ENCODE measurements at places on chromosomes 2 and 18.

- no peak for DNase-seq
Measured at GRCh38 chr18:49241852-49242251, 218.6 kb downstream of the DYM start.

DNA sequence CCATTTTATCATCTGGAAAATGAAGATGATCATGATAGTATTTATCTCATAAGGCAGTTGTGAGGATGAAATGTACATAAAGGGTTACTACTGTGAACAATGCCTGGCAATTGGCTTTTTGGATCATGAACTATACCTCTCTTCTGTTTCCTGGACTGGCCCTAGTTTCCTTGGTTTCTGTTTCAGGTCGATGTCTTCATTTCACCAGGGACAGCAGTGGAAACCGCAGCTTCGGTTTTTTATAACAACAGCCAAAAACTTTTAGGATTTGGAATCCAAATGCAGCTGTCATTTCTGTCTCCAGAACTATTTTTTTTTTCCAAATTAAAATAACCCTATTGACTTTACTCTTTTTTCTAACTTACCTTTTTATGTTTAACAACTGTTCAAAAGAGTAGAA lies 425.1 kb downstream of the RND3 start:
- DNase-seq, result no peak

GRCh38 chr2:109242654-109243331 lies 113.8 kb downstream of the SH3RF3 start:
- no peak for DNase-seq

DNA sequence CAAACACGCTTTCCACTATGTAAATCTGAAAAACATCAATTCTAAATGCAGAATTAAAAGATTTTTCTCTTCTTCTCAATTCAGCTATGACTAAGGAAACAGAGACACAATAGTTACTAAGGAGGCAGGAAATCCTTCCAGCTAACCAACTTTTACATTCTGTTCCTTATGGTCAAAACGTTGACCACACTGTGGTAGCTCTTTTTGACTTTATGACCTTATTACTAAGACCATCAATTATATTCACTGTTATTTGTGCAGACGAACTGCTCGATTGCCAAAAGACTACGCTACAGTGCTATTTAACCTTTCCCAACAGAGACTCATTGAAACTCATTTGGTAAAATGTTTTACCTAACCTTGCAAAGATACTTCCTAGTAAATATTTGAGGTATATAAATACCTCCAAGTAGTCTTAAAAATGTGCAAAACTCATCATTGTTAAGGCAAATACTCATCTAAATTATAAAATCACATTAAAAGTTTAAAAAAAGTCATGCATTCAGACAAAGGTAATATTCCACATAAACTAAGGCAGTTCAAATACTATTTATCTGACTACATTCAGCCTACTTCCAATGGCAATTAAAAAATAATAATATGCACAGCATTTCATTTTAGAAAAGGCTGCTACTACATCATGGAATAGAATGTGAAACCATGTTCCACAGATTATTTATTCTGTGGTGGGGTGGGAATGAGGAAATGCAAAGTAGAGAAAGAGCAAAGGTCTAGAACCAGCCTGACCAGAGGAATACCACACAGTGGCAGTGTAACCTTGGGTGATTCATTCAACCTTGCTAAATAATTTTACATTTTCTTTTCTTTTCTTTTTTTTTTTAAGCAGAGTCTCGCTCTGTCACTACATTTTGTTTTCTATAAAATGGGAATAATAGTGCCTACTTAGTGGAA lies 139.9 kb downstream of the THADA start:
- no peak for DNase-seq

- no peak for DNase-seq
Measured at GRCh38 chr2:11292464-11293255, 51.8 kb downstream of the ROCK2 start.

DNA sequence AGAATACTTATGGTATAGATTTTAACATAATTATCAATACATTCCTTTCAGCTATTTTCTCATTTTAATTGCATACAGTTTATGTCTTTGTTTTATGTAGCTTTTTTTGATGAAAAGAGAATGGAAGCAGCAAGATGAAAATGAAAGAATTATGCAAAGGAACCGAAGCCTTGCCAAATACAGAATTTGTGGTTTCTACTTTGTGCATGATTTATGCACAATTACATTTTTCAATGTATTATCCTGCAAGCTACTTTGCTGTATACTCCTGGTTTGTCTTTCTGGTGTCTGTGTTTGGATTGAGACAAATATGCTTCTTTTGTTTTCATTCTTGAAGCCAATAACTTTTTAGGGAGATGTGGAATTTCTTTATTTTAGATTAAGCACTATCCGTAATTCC lies 1642.6 kb upstream of the CELF4 start:
- DNase-seq, result no peak

- DNase-seq, result no peak
Measured at GRCh38 chr2:48482769-48483168, 47.2 kb upstream of the STON1 start.

DNA sequence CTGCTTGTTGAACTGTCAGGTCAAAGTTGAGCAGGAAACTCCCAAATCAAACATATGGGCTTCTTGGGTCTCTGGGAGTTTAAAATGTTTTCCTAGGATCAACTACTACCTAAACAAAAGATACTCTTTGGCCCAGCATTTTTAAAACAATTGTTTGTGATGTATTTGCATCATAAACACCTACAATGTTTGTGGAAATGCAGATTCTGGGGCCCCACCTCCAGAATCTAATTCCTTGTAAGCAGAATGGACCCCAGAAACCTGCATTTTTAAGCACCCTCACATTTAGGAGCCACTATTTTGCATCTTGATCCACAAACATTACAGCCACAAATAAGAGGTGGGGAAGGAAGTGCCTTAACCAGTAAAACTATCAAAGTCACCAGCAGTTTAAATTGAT lies 104.1 kb downstream of the TMEM131 start:
- DNase-seq, result no peak

DNA sequence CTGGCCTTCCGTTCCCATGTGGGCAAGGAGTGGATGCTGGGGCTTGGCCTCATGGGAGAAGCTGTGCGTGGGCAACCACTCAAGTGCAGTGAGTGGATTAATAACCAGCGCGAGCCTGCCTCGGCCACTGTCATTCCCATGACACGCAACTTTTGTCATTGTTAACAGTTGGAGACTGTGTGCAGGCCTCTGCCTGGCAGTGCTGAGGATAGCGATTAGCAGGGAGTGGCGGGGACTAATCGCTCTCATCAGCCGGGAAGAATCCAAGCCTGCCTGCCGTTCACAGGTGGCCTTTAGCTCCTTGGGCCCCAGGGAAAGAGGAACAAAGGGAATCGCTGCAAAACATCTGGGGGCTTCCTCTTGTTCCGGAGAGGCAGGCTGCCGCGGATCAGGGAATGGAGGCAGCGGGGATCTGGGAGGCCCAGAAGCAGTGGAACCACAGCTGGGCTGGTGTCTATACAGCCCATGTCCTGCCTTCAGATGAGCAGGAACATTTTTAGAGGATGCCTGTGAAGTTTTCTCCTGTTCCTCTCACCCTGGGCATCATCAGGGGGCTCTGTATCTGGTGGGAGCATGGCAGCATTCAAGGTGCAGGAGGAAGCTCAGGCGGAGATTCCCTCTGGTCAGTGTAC lies 53.8 kb downstream of the CTIF start:
- no peak for DNase-seq

GRCh38 chr2:130342020-130342532 lies 621 bp upstream of the IMP4 start:
- DNase-seq, result peak; percentile 85

GRCh38 chr18:23634692-23635091 lies 28.0 kb downstream of the ANKRD29 start:
- no peak for DNase-seq

DNA sequence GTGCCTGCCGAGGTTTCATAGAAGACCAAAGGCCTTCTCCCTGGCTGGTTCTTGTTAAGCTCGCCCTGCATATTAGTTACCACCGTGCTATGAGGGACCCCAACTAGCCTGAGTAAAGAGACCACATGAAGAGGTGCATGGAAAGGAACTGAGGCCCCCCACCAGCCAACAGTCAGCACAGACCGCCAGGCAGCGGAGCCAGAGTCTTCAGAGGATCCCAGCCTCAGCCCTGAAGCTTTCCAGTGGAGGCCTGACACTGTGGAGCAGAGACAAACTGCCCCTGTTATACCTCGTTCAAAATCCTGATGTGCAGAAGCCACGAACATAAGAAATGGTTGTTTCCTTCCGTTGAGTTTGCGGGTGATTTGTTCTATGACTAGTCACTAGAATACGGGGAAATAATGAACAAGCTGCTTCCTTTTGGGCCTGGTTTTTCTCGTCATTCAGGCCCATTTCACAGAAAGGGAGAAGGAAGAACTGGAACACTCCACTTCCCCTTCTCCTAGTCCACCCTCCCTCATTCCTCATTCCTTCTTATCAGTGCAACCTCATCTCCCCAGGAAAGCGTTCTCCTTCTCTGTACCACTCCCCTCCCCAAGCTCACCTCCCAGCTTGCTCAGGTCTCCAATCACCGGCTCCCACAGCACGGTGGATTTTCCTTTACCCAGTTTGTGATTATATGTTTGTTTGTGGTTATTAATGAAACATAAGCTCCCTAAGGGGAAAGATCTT lies 3.0 kb upstream of the GLI2 start:
- no peak for DNase-seq

DNA sequence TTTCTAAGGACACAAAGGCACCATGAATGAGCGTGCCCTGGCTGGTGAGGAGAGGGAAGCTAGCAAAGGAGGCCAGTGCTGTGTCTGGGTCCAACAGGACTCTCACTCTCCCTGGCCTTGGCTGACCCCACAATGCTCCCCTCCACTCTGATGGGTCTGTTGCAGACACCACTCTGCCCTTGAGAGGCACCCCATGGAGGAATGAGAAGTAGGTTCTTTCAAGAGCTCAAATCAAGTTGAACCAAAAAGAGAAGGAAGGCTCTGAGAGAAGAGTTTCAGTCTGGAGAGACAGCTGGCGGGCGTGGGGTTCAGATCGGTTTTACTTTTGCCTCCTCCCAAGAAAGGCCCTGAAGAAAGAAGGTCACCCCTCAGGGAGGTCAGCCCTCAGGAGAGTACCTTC lies 18.4 kb downstream of the TMEM247 start:
- no peak for DNase-seq

- DNase-seq, result no peak
Measured at GRCh38 chr2:227377467-227378351, 1.4 kb downstream of the TM4SF20 start.

GRCh38 chr2:112000399-112001135 lies 54.5 kb upstream of the TMEM87B start:
- no peak for DNase-seq

GRCh38 chr18:49044898-49045297 lies 94.1 kb upstream of the SMAD7 start:
- DNase-seq, result no peak

DNA sequence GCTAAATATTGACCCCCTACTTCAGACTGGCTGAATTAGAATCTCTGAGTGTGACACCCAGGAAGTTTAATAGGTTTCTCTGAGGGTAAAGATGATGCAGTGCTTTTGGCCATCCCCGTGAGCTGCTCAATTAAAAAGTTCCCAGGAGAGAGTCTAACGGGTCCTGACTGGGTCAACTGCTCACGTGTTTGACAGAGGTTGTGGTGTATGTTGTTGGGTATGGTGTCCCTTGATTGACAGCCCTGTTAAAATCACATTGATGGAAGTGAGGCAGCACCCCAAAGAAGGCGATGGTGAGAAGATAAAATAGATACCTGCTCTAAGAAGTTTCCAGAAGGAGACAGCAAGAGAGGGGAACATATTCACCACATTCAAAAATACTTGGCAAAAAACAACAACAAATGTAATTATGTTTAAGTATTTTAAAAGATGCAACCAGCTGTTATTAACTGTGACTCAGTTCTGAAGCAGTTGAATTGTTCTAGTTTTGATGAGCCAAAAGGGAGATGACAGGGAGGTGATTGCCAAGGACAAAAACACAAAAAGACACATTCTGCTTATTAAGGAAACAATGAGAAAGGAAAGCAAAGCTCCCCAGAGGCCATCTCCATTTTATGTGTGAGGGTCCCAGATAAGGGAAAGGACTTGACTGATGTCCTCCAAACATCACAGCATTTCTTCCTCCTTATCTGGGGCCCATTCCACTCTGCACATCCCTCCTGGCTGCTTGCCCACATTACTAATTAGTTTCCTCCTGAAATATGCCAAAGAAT lies 11.5 kb upstream of the GMCL1 start:
- DNase-seq, result no peak

DNA sequence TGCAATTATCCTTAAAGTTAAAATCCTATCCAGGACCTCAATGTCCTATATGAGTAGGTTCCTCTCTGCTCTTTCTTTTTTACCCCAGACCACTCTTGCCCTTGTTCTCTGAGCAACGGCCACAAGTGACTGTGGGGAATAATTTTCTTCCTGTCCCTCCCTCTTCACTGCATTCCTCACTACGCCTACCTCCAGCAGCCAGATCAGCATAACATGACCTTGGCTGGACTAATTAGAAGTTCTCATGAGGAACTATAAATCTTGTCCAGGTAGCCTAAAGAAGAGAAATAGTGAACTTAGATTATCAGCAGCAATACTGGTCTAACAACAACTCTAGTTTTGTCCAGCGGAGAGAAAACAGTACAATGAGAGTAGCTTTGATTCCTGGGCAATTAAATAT lies 643.8 kb upstream of the KLHL29 start:
- DNase-seq, result no peak

GRCh38 chr2:46334389-46335271 lies 37.4 kb downstream of the EPAS1 start:
- no peak for DNase-seq

- no peak for DNase-seq
Measured at GRCh38 chr2:167966937-167967913, 280.2 kb downstream of the STK39 start.

DNA sequence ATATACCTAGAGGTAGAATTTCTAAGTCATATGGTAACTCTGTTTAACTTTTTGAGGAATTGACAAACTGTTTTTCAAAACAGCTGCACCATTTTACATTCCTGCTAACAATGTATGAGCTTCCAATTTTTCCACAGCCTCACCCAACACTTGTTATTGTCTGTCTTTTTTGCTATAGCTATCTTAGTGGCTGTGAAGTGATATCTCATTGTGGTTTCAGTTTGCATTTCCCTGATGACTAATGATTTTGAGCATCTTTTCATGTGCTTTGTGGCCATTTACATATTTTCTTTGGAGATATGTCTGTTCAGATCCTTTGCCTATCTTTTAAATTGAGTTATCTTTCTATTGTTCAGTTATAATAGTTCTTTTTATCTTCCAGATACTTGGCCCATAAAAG lies 273.8 kb downstream of the AGPS start:
- DNase-seq, result no peak

GRCh38 chr2:217360781-217361482 lies 501.1 kb upstream of the TNP1 start:
- DNase-seq, result no peak

DNA sequence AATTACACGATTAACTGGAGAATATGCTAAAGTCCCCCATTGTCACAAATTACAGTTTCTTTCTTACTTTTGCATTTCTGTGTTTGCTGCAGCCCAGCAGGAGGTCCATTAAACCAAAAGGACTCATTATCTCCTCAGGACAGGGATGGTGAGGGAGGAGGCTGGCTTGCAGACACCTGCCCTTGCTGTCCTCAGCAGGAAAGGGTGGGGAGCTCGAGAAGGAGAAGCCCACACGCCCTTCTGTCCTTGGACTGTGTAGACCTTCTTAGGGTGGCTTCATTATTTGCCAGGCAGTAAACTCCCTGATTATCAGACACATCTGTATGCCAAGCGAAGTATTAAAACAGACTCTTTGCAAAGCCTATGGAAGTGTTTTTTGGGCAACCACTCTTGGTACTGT lies 196.0 kb downstream of the LDLRAD4 start:
- no peak for DNase-seq

Data from stimulated activated naive CD4-positive, alpha-beta T cell treated with Interleukin-2 at 50 U/mL for 16 hours (primary cell).